ENCODE measurements at places on chromosomes 2 and 18. TPM values are rescaled to one million over a fixed set of nuclear protein-coding genes. Genes with fewer than 3 reads are reported as not detected.

The DUSP2 gene
- 6.6 TPM for polyA plus RNA-seq

GRCh38 chr18:9536354-9537152 lies 61.2 kb downstream of the RALBP1 start:
- DNase-seq = no peak

GRCh38 chr2:60394463-60394862 lies 159.0 kb downstream of the BCL11A start:
- DNase-seq = no peak

GRCh38 chr2:240164586-240164985 lies 24.1 kb upstream of the OTOS start:
- no peak for DNase-seq

GRCh38 chr2:158381978-158382377 lies 74.6 kb downstream of the CCDC148 start:
- no peak for DNase-seq

All from GM23338 (cell line).